HFFc6 (cell line): ENCODE measurements at places on chromosomes 3 and 15. TPM values are rescaled to one million over a fixed set of nuclear protein-coding genes. Genes with fewer than 3 reads are reported as not detected.

GRCh38 chr3:9916734-9917680 is at the start of gene IL17RC:
IL17RC (plus strand) TSS chr3:9917098; CDS start chr3:9917316, 218 bp downstream.
- DNase-seq: peak; percentile 95

GRCh38 chr15:61151791-61152190 is 77.3 kb downstream of the RORA start:
- DNase-seq: no peak

DNA sequence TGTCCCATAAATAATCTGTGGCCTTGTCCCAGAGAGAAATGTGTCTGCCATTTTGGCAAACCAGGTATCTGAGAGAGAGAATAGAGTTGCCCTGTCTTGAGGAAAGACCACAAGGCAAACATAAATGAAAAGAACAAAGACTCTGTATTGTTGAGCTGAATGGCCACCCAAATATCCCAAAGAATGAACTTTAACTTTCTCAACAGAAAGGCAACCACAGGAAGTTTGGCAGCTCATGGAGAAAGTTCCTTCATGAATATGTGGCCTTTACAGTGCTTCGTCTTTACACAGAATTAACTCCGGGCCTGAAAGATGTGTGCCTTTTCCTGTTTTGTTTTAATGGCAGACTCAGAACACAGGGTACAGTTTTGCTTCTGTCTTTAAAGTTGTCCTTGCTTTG is 41.4 kb upstream of the THBS1 start:
- no peak for DNase-seq

DNA sequence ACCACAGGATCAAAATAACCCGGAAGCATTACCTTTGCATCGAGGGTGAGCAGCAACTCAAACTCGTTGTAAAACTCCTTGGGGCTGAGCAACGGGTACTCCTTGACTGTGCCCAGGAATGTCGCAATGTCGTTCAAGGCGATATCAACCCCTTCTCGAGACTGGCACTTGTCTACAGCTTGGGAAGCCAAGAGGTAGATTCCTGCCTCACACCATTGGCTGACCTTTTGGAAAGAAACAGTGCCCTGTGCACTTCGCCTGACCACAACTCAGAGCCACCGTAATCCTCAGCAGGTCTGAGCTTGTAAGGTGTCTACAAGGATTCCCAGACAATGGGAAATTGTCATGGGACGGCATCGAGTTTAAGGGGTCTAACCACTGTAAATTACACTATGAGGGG is 43.9 kb downstream of the B3GNT5 start:
- DNase-seq: no peak

Gene TRPM7
- 21.5 to 22.8 TPM (median 21.6 TPM) in 3 replicates for total RNA-seq

- DNase-seq: peak; percentile 3
Observed at GRCh38 chr3:19937459-19938294, 3.7 kb upstream of the EFHB start.

GRCh38 chr3:176987901-176988650 is 209.2 kb downstream of the TBL1XR1 start:
- no peak for DNase-seq

DNA sequence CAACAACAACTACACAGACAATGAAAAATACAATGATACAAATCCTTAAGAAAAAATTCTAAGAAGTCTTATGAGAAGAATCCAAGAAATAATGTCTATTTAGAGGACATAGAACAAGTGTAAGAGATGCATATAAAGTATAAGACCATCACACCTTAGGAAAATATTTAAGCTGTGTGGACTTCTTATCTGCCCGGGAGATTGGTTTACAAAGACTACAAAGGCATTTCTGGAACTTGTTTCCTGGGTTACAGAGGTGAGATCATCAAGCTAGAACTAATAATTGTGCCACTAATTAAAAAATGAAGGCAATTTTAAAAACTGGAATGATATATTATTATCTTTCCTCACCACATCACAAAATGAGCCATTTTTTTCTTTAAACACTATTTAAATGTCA is 507.1 kb downstream of the GRM7 start:
- no peak for DNase-seq

Gene ITIH1
- total RNA-seq: not detected in 3 replicates

DNA sequence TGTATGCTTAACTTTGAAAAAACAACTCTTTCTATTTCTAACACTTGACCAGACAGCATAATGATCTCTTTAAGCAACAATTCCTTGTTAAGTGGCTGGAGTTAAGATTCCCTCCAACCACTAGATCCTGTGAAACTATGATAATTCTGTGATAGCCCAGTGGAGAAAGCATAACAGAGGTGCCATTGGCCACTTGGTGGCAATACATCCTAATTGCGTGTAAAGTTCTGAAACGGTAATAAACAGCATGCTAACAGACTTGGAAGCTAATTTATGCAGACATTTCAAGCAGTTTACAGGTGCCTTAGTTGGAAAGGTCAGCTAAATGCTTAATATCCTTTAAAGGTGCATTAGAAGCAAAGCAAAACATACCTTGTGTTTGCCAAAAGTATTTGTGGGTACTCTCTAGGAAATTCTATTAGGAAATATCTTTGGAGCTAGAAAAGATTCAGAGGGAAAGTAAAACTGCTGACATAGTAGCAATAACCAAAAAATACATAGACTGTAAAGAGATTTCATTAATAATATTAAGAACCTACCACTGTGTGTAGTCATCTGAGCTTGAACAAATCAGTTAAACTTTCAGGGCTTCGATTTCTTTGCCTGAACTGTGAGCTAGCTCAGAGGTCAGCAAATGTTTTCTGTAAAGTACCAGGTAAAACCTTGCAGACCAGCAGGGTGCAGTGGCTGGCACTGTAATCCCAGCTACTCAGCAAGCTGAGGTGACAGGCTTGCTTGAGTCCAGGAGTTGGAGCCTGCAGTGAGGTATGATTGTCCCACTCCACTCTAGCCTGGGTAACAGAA is 19.0 kb upstream of the CSTA start:
- no peak for DNase-seq

GRCh38 chr15:68367992-68368391 is 64.0 kb downstream of the ITGA11 start:
- no peak for DNase-seq
